ENCODE measurements at places on chromosomes 6 and 20.

DNA sequence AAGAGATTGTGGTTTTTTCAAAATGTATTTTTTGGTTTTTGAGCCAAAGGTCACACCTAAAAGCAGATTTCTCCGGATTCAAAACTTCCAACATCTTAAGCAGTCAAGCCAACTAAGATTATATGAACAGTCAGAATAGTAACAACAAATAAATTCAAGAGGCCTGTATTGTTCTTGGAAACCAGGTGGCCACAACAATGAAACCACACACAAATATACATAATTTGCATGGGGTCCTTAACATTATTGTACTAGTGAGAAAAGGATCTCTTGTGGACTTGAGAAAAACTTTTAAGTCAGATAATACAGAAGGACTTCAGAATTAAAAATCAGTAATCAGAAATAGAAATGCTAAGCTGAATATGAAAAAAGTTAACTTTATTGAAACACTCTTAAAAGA lies 40.6 kb downstream of the NOL7 start:
- DNase-seq: no peak

DNA sequence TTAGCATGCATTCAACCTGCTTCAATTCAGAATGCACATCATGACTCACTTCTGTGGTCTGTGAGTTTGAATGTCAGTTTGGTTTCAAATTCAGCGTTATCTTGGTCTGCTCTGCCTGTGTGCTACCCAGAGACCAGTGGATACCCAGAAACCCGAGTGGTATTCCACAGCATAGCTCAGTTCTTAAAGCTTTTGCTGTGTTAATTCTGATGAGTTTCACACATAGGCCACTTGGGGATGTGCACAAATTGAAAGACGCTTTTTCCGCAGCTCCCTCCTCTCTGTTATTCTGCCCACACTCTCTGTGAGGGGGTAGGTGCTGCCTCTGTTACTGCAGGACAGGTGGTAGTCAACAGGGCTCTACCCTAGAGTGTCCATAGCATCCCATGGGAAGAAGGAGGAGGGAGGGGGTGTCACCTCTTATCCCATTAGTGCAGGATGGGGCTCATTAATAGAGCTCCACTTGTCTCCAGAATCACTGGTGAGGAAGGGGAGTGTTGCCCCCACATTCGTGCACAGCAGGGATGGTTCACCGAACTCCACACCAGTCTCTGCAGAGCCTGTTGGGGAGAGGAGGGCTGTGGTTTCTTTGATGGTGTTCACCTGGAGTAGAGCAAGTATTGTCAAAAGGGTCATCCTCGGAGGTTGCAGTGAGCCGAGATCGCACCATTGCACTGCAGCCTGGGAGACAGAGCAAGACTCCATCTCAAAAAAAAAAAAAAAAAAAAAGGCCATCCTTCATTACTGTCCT lies 29.2 kb upstream of the SDCBP2 start:
- no peak for DNase-seq

GRCh38 chr6:109671733-109672132 lies 19.3 kb downstream of the AK9 start:
- DNase-seq: no peak

DNA sequence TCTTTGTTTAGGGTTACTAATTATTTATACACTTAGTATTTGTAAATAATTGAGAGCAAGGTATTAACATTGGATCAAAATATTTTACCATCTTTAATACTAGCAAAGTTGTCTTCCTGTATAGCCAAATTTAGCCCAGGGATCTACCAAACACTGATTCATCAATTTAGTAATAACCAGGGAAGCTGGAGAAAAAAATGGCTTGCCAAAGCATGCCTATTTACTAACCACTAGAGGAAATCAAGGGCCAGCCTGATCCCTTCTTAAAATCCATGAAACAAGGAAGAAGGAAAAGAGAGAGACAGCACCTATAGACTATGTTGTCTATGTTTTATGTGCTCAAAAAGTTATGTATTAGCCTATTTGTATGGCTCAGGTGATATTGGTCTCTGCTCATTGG lies 450.3 kb upstream of the GJE1 start:
- no peak for DNase-seq

- DNase-seq: no peak
Measured at GRCh38 chr6:50116797-50117542, 67.2 kb upstream of the DEFB112 start.

Data from psoas muscle (tissue), 8 donors.